ENCODE measurements at places on chromosomes 6 and 20.

DNA sequence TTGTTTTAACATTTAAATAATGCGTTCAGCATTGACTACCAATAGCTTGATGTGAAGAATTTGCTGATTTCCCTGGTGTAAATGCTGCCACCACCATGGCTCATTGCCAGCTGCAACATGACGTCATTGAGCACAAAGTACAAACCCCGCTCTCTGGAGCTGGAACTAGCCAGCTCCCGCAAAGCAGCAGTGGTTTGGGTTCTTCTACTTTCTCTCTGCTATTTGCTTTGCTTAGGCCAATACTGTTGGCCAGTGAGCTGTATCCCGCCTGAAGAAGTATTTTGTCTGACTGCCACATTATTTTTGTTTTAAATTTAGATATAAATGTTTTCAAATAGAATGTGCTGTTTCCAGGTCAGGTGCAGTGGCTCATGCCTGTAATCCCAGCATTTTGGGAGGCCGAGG is 47.4 kb upstream of the KIF13A start:
- H3K4me3 ChIP-seq, result no peak overlapping the region
- no peaks in the 10 kb centered on the region for H3K27me3 ChIP-seq
- no peaks in the 10 kb centered on the region for H3K36me3 ChIP-seq

- no peaks in the 10 kb centered on the region for H3K36me3 ChIP-seq
- no peaks in the 10 kb centered on the region for H3K4me1 ChIP-seq
- H3K4me3 ChIP-seq, result no peak overlapping the region
- no peak for DNase-seq
- H3K27me3 ChIP-seq, result no peaks in the 10 kb centered on the region
Observed at GRCh38 chr6:148055419-148055818, 287.2 kb upstream of the SASH1 start.

DNA sequence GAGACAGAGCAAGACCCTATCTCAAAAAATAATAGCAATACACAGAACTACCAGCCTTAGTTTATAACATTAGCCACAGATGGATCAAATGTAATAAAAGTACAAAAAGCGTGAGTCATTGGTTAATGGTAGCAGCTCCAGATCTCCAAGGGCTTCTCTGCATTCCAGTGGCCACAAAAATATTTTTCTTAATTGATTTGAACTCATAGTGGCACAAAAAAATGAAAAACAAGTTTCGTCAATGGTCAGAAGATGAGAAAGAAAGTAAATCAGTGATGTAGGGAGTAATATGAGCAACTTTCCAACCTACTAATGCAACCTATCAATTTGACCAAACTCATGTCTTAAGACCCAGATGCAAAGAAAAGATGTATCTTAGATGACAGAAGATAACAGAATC is 79.6 kb downstream of the CEP57L1 start:
- no peak overlapping the region for H3K4me3 ChIP-seq
- DNase-seq, result no peak
- H3K27ac ChIP-seq, result no peak overlapping the region
- no peaks in the 10 kb centered on the region for H3K4me1 ChIP-seq

GRCh38 chr6:157469378-157469777 is 88.4 kb downstream of the ZDHHC14 start:
- no peak for DNase-seq
- no peak overlapping the region for H3K27ac ChIP-seq
- no peak overlapping the region for H3K4me3 ChIP-seq
- H3K36me3 ChIP-seq, result no peaks in the 10 kb centered on the region

GRCh38 chr6:148389086-148389485 is 46.4 kb downstream of the SASH1 start:
- no peak overlapping the region for H3K27ac ChIP-seq
- no peak overlapping the region for H3K4me3 ChIP-seq
- H3K27me3 ChIP-seq, result no peaks in the 10 kb centered on the region
- H3K4me1 ChIP-seq, result peaks cover 42% of the 10 kb centered on the region
- H3K36me3 ChIP-seq, result peaks cover 21% of the 10 kb centered on the region
- no peak for DNase-seq

DNA sequence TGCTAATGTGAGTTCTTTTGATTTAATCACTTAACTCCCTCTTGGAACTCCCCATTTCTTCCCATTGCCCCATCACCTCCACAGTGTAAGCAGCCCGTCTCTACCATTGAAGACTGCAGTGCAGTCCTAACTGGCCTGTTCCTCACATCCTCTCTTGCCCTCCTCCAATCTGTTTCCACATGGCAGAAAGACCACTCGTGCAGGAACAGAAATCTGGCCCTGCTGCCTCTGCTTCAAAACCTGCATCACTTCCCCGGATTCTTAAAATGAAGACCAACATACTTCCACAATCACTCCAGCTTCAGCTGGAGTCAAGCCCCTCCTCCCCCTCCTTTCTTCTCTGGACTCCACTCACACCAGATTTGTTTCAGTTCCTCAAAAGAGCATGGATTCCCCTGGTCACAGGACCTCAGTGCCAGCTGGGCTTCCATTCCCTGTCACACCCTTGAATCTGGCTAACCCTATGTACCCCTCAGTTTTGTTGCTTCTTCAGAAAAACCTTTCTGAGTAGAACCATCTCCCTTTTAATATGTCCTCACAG is 802.3 kb downstream of the MAFB start:
- no peak overlapping the region for H3K4me3 ChIP-seq
- H3K27ac ChIP-seq, result peak overlapping the region; percentile 44
- H3K27me3 ChIP-seq, result no peaks in the 10 kb centered on the region

- peaks cover 45% of the 10 kb centered on the region for H3K4me1 ChIP-seq
- H3K27me3 ChIP-seq, result no peaks in the 10 kb centered on the region
Observed at GRCh38 chr6:150632785-150633485, 33.2 kb downstream of the PLEKHG1 start.
